ENCODE measurements at places on chromosomes 3 and 15. TPM values are rescaled to one million over a fixed set of nuclear protein-coding genes. Genes with fewer than 3 reads are reported as not detected.

- peaks cover 3% of the 10 kb centered on the region for H3K36me3 ChIP-seq
- peak overlapping the region; percentile 82 for H3K4me3 ChIP-seq
- DNase-seq = no peak
- H3K4me1 ChIP-seq = peaks cover 2% of the 10 kb centered on the region
These were observed 28.8 kb upstream of the ST3GAL6 start for GRCh38 chr3:98734306-98734705.

DNA sequence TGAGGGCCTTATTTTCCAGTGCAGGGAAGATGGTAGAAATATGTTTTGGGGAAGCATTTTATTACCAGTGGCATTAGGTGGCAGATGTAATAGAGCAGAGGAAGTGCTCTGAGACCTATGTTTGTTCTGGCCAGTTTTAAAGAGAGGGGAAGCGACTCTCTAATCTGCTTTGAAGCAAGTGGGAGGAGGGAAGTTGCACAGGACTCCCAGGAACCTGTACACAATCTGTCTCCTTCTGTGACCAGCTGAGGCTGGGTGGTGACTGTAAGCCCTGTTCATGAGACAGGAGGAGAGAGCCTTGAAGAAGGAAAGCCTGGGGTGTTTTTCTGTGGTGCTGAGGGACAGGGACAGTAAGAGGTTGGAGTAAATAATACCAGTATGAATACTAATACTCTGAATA lies 60.5 kb downstream of the LPP start:
- no peaks in the 10 kb centered on the region for H3K27me3 ChIP-seq
- H3K27ac ChIP-seq = peak overlapping the region; percentile 21
- DNase-seq = no peak
- H3K4me3 ChIP-seq = no peak overlapping the region
- H3K36me3 ChIP-seq = peaks cover 7% of the 10 kb centered on the region
- H3K4me1 ChIP-seq = peaks cover 27% of the 10 kb centered on the region

The ZKSCAN7 gene
- total RNA-seq = 0.81 TPM

DNA sequence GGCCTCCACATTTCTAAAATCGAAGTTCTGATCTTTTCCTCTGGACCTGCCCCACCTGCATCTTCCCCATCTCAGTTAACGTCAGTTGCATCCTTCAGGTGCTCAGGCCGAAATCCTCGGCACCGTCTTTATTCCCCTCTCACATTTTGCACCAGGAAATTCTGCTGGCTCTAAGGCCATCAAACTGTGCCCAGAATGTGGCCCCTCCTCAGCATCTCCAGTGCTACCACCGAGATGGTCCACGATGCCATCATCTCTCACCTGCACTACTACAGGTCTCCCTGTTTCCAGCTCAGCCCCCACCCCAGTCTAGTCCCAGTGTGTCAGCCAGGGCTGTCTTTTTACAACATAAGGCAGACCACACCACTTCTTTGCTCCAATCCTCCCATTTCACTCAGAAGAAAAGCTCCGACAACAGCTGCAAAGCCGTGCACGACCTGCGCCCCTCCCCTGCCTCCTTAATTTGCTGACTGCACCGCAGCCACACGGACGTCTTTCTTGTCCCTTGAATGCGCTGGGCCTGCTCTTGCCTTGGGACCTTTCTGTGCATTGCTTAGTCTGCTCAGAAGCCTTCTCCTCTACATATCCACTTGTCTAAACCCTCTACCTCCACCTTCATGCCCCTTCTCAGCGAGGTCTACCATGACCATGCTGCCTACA lies 14.4 kb downstream of the MUC20 start:
- H3K4me1 ChIP-seq = peaks cover 12% of the 10 kb centered on the region
- peak overlapping the region; percentile 3 for H3K4me3 ChIP-seq
- H3K27ac ChIP-seq = no peak overlapping the region
- no peak for DNase-seq

Measured in T-helper 17 cell (primary cell).